ENCODE measurements at places on chromosomes 16 and 17. TPM values are rescaled to one million over a fixed set of nuclear protein-coding genes. Genes with fewer than 3 reads are reported as not detected.

The SHISA6 gene
- not detected for total RNA-seq

The STAT5B gene
- 16.0 TPM for total RNA-seq

The HOXB4 gene
- total RNA-seq, result 4.3 TPM

- DNase-seq, result no peak
Observed at GRCh38 chr17:44992242-44992939, 24.3 kb upstream of the C1QL1 start.

All from epithelial cell of proximal tubule (primary cell).